ENCODE measurements at places on chromosomes 3 and 15.

DNA sequence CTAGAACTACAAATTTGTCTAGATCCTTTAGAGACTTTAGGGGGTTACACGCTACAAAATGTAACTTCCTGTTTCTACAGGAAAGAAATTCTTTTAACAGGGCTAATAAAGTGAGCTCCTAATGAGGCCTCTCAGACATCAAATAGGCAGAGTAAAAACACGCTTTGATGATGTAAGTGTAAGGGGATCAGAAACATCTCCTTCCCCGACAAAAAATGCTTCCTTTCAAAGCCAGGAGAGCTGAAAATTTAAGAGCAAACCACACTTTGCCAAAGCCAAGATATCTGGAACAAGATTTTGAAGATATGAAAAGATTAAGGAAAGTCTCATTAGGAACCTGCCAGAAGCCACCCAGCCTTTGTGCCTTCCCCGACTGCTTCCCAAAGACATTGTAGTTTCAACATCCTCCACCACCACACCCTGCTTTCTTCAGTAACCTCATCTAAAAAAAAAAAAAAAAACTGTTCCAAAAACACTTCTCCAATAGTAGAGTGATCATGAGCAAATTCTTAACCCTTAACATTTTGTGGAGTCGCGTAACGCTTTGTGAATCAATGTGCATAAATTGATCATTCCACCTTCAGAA is 505.0 kb upstream of the THBS1 start:
- no peak for DNase-seq

DNA sequence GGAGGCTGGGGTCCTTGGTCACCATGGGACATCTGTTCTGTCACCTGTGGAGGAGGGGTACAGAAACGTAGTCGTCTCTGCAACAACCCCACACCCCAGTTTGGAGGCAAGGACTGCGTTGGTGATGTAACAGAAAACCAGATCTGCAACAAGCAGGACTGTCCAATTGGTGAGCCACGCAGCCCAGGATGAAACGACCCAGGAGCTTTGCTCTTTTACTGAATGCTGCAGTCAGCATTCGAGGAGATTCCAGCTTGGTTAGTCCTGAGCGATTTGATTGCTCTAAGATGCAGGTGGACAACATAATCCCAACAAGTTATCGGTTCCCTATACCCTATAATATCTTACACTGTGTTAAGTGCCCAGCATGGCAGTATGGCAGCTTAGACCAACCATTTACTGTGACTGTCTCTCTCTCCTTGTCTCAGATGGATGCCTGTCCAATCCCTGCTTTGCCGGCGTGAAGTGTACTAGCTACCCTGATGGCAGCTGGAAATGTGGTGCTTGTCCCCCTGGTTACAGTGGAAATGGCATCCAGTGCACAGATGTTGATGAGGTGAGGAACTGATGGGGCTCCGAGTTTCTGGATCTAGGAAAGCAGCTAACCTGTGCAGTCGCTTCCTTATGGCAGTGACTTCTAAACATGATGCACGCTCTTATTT is 7.8 kb downstream of the THBS1 start:
- peak; percentile 47 for DNase-seq

DNA sequence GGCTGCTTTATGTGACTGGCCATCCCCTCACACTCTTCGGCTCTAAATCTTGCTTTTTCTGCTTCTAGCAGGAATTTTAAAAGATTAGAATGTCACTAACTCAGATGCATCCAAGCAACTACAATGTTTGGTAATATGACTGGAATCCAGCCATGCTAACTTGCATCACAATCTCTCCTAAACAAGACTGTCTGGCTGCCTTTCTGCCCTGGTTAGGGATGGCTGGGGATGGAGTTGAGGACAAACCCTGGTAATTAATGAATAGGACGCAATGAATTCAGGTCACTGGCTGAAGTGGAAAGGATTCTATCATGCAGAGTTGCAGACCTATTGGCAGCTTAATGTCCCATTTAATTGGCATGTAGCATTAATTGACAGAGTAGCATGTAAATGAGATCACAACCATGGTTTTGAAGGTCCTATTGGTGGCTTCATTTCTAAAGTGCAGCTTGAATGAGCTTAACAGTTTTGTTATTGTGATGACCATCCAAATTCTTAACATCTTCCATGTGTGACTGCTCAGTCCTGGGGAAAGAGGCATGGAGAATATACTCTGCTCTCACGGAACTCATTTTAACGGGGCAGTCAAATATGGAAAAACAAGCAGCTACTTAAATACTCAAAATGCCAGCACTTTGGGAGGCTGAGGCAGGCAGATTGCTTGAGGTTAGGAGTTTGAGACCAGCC is 21.7 kb downstream of the NMNAT3 start:
- peak; percentile 2 for DNase-seq

DNA sequence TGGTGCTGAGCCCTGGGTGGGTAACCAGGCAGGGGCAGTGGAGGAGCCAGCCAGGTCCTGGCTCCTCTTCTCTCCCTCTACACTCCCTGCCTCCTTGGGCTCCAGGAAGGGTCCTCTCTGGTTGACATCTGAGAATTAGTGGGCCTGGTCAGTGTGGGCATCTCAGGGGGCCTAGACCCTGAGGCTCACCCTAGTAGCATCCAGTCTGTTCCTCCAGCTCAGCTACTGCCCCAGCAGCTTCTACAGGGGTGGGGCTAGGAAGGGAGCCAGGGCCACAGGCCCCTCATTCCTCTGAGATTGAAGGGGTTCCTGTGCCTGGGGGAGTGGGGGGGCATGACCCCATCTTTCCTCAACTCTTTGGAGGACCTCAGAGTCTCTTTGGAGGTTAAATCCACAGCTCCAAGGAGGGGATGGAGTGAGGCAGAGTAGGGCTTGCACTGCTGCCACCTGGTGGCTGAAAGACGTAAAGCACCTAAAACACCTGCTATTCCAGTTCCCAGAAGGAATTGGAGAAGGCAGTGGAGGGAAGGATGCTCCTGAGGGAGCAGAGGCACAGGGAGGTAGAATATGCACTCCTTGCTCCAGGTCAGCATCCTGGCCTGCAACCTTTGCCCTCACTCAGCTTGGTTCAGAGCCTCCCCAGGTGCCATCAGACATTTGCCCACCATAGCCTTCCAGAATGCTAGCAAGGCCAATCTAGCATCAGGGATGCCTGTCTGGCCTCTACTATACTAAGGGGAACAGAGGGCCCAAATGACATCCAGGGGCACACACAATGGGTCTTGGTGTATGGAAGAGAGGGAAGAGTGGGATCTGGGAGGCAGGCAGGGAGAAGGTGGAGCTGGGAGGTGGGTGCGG is 25.1 kb downstream of the C3orf18 start:
- no peak for DNase-seq

DNA sequence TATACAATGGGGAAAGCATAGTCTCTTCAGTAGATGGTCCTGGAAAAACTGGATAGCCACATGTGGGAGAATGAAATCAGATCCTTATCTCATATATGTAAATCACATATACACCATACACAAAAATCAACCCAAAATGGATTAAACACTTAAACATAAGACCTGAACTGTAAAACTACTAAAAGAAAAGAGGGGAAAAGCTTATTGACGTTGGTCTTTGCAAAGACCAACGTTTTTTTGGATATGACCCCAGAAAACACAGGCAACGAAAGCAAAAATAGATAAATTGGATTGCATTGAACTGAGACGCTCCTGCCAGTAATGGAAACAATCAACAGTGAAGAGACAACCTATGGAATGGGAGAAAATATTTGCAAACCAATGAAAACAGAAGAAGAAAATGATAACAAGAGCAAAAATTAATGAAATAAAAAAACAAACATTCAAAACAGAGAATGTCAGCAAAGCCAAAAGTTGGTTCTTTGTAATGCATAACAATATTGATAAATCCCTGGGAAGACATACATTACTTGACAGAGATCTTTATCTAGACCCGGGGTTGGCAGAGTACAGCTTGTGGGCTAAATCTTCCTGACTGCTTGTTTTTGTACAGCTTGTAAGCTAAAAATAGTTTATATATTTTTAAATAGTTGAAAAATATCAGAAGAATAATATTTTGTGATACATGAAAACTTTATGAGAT is 86.9 kb downstream of the NEO1 start:
- DNase-seq = no peak

DNA sequence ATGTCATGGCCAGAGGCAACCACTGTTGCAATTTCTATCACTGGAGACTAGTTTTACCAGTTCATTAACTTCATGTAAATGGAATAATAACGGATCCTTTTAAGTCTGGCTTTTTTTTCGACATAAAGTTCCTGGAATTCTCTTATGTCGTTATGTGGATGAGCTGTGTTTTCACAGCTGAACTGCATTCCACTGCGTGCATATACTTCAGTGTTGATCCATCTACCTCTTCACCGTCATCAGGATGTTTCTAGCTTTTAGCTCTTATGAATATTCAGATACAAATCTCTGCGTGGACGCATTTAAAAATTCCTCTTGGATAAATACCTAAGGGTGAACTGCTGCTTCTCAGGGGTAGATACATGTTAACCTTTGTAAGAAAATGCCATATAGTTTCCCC is 15.6 kb upstream of the CYFIP1 start:
- DNase-seq = no peak

- peak; percentile 15 for DNase-seq
Measured at GRCh38 chr3:37262816-37263393, 88.5 kb upstream of the LRRFIP2 start.

- DNase-seq = no peak
Measured at GRCh38 chr3:142319094-142319493, 93.7 kb upstream of the GK5 start.

DNA sequence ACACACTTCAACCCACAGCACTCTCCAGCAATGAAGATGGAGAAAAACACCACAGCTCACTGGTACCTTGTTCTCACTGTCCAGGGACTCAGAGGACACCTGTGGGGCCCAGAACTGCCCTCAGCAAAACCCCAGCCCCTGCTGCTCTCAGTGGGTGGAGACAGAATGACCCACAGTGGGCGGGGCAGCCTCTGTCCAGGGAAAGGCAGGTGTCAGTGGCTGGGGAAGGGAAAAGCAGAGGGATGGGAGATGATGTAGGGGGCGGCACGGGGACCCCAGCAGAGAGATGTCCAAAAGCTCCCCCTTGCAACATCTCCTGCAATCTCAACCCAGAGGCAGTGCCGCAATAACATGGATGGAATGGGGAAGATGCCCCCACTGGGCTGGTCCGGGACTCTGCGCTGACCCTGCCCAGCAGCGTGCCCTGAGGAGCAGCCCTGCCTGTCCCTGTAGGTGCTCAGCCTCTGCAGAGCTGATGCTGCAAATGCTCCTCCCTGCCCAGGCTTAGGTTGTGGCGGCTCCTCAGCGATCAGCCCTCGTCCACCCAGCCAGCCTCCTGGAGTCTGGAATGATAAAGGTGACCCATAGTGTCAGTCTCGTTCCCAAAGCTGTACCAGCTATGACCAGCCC is 193.9 kb downstream of the XXYLT1 start:
- DNase-seq = no peak

DNA sequence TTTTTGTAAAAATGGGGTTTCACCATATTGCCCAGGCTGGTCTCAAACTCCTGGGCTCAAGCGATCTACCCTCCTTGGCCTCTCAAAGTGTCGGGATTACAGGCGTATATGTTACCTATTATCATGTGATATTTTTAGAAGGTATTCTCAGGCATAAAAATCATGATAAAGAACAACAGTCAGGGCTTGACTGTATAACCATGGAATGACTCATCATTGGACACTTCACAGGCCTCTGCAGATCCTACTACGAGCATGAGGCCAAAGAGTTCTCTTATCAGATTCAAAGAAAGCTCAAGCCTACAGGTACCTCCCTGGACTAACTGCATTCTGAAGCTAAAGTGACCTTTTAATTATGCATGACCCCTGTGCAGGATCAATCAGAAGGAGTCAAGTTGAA is 91.7 kb upstream of the PRICKLE2 start:
- DNase-seq = no peak

DNA sequence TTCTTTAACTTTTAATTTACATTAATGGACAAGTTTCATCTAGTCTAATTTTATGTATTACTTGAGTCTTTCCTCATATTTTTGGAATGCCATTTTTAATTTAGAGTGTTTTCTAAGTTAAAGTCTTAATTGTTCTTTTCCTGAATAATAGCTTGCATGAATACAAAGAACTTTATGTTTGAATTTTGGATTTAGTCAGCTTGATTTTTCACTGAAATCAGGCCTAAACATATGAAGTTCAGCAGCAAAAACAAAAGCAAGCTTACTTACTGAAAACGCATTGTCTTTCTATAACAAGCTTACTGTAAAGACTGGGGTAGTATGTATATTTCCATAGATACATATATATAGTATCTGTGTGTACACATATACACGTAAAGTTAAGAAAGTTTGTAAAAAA is 126.0 kb downstream of the ZBTB20 start:
- no peak for DNase-seq

DNA sequence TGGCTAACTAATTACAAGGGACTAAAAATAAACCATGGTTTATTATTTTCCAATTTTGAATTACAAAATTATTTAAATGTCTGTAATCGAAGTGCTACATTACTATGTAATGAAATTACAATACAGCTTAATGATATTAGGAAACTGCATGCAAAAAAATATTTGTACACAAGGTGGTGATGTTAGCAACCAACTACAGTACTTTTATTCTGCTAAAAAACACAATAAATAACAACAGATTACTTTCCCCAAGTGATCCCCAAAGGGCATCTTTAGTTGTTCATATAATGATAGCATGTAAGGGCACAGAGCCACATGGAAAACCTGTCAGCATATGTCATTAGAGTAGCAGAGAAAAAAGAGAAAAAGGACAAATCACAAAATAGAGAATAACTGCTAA is 147.5 kb upstream of the SOX2 start:
- DNase-seq = no peak

- DNase-seq = no peak
Measured at GRCh38 chr3:183293966-183294365, 40.9 kb downstream of the B3GNT5 start.

DNA sequence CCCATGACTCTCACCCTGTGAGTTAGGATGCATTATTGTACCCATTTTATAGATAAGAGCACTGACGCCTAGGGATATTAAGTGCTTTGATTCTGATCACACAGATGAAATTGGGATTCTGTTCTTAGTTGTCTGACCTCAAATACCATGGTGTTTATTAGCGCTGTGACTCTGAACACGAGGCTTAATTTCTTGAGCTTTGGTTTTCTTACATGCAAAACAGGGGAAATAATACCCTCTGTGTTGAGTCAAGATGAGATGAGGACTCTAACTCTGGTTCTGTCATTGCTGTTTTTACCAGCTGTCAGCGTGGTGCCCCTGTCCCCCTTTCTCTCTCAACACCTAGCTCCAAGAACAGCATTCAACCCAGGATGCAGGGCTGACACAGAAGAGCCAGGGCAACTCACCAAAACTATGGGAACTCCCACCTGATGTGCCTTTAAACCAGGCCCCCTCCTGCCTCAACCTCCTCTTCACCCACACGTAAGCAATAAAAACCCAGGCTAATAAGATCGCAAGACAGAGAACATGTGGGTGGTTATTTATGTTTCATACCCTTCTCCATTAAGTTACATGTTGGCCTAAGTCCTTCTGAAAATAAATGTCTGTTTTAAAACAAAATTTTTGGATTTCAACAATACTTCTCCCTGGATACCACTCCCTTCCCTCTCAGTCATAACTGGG is 100.1 kb upstream of the SPATA12 start:
- DNase-seq = no peak

GRCh38 chr15:56654624-56655023 is 78.7 kb downstream of the ZNF280D start:
- DNase-seq = no peak

- DNase-seq = no peak
Measured at GRCh38 chr3:10519236-10519635, 13.8 kb upstream of the ATP2B2 start.
